ENCODE measurements at places on chromosomes 13 and 19.

DNA sequence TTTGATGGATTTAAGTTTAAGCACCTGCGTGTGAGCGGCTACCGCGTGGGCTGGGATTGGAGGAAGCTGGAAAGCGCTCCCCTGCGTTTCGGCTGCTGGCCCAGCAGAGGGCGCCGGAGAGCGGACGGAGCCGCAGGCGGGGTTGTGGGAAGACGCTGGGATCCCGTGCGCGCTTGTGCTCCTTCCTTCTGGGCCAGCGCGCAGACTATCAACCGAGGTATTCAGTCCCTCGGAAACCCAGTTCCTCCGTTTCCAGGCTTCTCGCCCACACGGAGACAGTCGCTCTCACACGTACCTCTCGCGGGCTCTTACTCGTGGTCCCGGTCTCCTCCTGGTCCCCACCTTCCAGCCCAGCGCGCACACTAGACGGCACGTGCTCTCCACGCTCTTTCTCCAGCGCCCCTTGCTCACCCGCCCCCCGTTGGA, 28.8 kb downstream of the EPN1 start:
- peak; percentile 28 for DNase-seq

GRCh38 chr19:8143041-8143440, 6.4 kb downstream of the FBN3 start:
- no peak for DNase-seq

- DNase-seq: no peak
These were observed 63.8 kb downstream of the ING1 start for GRCh38 chr13:110777251-110777820.

DNA sequence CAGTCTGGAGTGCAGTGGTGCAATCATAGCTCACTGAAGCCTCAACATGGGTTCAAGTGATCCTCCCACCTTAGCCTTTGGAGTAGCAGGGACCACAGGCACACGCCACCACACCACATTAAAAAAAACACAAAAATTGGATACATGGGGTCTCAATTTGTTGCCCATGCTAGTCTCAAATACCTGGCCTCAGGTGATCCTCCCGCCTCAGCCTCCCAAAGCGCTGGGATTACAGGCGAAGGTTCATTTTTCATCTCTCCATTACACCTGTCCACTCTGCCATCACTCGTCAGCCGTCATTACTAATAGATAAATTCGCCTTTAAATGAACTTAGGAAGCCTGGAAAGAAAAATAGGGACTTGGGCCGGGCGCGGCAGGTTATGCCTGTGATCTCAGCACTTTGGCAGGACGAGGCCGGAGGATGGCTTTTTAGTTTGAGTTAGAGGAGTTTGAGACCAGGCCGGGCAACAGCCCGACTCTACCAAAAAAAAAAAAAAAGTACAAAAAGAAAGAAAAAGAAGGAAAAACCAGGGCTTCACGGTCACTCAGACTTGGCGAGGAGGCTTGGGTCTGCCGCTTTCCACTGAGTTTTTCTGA, 685 bp upstream of the SUPT5H start:
- DNase-seq: peak; percentile 37

DNA sequence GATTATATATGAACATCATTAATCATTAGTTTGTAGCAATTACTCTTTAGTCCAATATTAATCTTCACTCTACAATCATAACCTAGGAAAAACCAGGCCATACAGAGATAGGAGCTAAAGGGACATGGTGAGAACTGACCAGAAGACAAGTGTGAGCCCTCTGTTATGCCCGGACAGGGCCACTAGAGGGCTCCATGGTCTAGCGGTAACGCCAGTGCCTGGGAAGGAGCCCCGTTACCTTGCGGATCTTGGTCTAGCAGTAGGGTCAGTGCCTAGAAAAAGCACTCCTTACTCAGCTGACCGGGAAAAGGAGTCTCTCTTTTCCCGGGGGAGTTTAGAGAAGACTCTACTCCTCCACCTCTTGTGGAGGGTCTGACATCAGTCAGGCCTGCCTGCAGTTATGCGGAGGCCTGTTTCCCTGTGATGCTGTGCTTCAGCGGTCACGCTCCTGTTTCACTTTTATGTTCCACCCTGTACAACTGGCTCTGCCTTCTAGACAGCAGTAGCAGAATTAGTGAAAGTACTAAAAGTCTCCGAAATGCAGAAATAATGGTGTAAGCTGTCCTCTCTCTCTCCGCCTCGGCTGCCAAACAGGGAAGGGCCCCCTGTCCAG, 13.8 kb downstream of the OR7D4 start:
- DNase-seq: peak; percentile 69

DNA sequence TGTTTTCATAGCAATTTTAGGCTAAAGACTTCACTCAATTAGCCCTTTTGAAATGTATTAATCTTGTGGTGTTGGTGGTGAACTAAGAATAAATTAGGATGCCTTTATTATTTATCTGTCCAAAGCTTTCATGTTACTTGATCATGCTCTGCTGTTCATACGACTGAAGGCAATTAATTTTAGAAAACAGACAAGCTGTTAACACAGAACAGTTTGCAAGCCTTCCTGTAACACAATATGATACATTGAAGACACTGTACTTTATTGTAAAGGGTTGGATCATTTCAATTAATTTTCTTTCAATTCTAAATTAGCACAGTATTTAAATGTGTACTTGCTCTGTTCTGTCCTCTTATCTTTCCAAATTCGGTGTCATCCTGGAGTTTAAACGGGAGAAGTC, 794.3 kb upstream of the MIR17HG start:
- DNase-seq: no peak

All from ELR (cell line).